Hematopoietic multipotent progenitor cell treated with erythropoietin and hydrocortisone succinate and interleukin-3 and kit ligand, for 4 days (in vitro differentiated cells): ENCODE measurements at places on chromosomes 13 and 19.
A peak's percentile ranks its signal among the peaks of the same experiment; 100 is the strongest.

GRCh38 chr19:42467183-42467760, 24.5 kb upstream of the CXCL17 start:
- DNase-seq = peak; percentile 12

- DNase-seq = no peak
Observed at GRCh38 chr13:73880365-73880764, 253.8 kb downstream of the KLF12 start.

DNA sequence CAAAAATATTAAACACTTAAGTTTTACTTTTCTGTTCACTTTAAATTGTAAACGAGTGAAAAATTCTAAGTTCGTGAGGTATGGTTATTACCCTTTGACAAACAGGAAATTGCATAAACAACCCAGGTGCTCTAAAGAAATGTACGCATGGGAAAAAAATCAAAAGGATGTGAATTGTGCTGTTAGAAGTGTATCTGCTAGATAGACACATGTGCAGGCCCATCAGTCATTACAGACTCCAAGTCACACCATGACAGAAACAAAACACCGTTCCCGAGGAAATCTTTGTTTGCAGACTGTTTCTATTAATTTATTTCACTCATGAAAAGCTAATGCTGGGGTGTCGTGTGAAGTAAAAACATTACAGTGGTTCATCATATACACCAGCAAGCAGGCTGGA, 17.0 kb upstream of the DOCK9 start:
- no peak for DNase-seq

DNA sequence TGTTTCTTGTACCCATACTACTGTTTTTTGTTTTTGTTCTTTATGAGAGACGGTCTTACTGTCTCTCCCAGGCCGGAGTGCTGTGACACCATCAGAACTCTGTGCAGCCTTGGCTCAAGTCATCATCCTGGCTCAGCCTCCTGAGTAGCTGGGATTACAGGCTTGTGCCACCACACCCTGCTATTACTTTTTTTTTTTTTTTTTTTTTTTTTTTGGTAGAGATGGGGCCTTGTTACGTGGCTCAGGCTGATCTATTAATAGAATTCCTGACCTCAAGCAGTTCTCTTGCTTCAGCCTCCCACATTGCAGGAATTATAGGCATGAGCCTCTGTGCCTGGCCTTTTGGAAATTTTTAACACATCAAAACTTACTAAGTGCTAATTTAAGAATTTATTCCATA, 2.9 kb upstream of the ZNF304 start:
- no peak for DNase-seq

DNA sequence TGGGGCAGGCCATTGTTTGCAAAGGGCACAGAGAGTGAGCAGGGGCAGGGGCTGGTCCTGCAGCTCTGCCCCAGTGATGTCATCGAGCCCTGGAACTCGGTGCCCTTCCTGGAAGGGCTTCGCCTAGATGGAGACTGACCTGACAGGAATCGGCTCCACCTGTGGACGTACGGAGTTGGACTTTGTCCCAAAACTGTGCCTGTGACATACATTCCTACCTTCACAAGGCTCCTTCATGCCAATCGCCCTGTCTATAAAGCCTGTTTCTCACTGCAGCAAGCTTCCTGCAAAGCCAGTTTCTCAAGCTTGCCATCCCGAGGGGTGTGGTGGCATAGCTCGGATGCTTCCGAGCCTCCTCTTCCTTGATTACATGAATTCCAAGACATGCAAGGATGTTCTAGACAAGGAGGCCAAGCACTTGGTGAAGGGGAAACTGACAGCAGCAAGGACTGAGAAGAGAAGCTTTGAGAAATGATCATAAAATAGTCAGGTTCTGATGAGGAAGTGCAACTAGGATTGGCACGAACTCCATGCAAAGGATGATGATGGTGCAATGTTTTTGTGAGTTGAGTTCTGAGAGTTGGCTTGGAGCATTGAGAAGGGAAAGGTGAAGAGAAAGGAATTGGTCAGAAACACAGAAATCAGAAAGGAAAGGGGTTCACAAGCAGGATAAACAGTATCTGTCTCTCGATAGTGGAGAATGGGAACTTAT, 73.6 kb upstream of the STK24 start:
- no peak for DNase-seq

GRCh38 chr19:36819130-36819630, 19.0 kb downstream of the ZNF790 start:
- DNase-seq = peak; percentile 11

- no peak for DNase-seq
Observed at GRCh38 chr19:33669376-33669775, 47.6 kb downstream of the CHST8 start.

- peak; percentile 25 for DNase-seq
Observed at GRCh38 chr13:27302643-27303262, 32.1 kb downstream of the RASL11A start.

GRCh38 chr19:14248578-14249011, 42.6 kb upstream of the ADGRL1 start:
- peak; percentile 24 for DNase-seq

DNA sequence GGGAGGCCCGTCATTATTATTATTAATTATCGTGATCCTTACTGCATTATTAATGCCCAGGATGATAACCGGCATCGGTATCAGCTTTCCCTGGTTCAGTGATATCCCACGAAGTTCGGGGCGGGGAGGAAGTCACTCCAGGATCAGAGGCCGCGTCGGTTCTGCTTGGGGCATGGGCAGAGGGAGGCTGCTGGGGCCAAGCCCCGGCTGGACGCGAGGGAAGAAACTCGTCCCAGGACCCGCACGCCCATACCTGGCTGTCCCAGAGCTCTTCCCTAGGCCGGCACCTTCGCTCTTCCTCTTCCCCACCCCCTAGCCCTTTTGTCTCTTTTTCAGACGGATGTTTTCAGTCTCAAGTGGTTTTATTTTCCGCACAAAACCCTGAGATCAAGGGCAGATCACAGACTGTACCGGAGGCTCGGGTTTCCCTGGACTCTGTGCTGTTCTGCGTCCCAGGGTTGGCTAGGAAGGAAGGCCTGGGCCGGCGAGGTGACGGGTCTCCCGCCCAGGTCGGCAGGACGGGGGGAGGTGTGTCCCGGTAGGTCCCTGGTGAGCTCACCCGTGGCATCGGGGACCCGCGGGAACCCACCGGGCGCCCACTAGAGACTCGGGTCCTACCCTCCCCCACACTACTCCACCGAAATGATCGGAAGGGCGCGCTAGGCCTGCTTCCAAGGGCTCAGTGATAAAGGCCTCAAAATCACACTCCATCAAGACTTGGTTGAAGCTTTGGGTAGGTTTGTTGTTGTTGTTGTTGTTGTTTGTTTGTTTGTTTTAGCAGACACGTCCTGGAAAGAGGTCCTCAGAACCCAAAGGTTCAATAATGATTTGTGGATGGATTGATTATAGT, 7.9 kb downstream of the ZIC2 start:
- DNase-seq = no peak

DNA sequence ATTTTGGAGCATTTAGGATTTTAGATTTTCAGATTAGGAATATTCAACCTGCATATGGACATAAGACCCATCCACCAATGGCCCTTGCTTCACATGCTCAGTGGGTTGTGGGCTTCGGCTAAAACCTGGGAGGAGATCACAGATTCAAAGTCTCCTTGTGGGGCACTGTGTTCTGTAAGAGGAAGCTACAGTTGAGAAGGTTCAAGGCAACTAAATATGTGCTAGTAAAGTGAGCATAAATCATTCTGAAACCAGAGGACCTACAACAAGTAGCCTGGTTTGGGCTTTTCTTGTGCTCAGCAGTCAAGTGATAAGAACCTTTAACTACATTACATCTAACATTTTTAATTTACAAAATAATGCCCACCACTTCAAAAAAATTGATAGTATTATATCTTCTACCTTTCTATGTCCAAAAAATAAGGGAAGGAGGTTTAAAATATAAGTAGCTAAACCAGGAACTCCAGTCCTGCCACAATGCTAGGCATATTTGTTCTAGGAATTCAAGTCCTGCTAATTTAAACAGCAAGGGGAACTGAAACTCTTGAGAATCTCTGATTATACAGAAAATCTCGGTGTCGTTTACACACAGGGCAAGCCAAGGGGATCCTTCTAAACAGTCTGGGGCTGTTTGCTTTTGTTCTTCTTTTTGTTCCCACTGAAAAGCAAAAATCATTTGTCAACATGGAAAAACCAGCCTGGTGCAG, 36.6 kb downstream of the FOXO1 start:
- DNase-seq = no peak
